ENCODE measurements at places on chromosomes 2 and 18.

DNA sequence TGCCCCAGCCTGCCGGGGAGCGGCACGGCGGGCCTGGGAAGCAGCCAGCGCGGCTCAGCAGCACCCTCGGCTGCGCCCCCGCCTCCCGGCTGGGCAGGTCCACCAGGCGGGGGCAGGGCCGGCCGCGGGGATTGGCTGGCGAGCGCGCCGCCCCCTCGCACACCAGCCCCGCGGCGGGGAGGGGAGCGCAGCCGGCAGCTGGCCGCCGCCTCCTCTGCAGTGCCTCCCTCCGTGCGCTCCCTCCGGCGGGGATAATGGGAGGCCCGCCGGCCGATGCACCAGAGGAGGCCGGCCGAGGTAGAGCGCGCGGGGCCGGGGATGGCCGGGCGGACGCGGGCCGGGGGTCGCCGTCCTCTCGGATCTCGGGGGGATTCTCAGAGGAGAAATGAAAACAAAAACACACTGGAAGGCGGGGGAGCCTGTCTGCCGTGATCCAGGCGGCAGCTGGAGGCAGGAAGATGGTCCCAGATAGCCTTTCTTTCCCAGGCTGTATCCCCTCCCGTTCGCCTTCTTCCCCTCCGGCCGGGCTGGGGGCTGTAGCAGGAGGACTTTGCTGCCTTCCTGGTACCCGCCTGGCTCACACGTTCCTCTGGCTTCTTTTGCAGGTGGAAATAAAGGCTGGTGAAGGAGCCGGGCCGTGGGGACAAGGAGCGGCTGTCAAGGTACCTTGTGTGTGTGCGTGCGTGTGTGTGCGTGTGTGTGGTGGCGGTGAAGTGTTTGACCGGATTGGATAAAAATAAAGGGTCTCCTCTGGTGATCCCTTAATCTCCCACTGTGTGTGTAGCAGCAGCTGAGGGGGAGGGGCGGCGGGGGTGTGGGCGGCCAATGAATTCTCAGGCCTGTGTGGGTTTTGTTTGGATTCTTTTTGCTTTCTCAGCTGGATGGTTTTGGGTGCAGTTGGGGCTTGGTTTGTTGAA is 18.1 kb downstream of the TET3 start:
- peak; percentile 54 for DNase-seq

DNA sequence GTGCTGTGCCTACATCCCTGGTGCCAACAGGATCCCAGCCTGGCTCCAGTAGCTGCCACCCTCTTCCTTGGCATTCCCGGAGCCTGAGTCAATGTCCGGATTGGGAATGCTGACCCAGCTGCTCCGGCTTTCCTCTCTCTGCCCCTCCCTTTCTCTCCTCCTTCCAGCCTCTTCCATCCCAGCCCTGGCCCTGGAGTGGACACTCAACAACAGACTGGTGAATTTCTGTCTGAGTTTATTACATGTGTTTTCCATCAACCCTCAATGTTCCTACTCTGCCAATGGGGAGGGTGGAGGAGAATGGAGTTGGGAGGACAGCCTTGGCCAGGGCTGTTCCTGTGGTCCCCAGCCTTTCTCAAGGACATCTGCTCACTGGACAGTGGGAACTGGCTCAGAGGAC is 917 bp upstream of the PRKAG3 start:
- no peak for DNase-seq

DNA sequence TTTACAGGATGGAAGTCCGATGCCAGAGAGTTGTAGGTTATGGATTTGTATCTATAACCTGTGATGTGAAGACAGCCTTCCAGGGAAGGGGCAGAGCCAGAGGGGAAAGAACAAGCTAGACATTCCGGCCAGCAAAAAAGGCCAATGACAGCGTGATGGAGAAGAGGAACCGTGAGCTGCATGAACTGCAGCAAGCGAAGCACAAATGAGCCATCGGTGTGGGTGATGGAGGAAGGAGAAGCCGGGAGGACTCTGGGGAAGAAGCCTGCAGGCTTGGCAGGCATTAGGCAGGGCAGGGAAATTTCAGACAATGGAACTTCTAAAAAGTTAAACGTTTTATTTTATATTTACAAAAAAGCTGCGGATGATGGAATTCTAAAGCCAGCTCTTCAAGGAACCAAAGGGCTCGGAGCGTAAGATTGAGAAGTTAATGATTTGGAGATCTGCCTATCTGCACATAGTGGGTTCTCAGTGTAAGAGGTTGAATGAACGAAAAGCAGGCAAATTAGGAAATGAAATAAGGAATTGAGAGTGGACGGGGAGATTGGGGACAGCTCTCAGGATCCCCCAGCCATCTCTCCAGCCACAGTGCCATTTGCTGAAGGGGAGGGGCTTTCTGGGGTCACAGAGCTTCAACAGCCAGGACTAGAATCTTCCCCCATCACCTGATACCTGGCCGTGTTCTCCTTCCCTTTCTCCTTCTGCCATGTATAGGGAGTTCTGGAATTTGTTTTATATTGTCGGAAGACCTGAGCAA is 28.4 kb downstream of the NGEF start:
- no peak for DNase-seq

GRCh38 chr2:216996279-216996845 is 136.5 kb upstream of the TNP1 start:
- DNase-seq = no peak

DNA sequence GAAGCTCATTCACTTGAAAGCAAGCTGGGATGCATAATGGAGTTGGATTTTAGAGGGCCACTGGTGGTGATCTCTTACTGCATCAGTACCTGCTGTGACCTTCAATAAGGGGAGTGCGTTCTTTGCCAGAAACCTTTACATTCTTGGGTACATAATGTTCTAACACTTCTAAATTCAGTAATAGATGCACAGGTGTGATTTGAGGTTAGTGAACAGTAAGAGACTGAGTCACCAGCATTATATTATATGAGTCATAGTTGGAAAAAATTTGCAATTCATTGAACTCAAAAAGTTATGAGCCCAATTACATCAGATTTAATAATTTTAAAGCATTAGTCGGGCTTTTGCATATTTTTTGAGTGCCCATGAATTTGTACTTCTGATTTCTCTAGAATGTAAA is 803.3 kb downstream of the ADCYAP1 start:
- no peak for DNase-seq

All from activated CD8-positive, alpha-beta memory T cell treated with anti-CD3 and anti-CD28 coated beads for 4 hours (primary cell).